Putamen (tissue), 1 donor: ENCODE measurements at places on chromosomes 5 and 9.

DNA sequence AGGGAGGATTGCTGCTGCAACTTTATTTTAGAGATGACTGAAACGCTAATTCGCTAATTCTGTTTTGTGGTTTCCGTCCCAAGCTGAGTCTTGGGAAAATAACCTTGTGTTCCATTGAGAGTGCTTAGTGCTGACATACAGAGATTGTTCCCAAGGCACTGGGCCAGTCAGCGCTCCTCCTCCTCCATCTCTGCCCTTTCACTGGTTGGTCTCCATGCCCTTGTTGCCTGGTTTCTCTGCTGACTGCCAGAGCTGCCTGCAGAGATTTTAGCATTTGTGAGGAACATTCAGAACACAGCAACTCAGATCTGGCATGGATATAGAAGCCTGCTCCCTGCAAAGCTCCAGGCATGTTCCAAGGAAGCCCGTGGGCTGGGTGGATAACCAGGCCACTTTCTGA is 126.0 kb upstream of the IRX2 start:
- peak; percentile 50 for DNase-seq

DNA sequence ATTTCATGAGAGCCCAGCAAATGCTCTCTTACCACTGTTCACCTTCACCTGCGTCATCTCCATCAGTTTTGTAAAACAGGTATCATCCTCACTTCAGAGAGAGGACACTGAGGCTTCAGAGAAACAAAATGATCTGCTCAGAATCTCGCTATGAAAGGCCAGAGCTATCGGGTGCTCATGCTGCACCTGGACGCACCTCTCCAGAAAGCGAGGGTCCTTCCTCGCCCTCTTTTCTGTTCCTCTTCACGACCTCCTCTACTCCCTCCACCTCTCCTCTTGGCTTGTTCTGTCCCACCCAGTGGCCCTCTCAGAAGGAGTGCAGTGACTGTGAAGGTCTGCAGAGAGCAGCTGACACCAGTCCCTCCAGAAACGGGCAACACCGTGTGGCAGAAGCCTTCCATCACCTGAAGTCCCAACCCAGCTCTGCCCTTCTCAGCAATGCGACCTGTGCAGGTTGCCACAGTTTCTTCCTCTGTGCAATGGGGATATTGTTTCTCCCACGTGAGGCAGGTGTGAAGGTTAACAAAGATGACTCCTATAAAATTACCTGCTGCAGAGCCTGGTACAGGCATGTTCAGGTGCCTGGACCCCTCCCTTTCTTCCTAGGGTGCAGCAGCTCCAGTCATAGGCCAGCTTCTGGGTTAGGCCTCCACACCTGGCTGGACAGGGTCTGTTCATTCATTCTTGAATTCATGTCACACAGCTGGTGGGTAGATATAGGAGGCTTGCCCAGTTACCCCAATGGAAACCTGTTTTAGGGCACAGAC is 45.3 kb upstream of the ANGPTL2 start:
- no peak for DNase-seq

- DNase-seq = no peak
Measured at GRCh38 chr5:14821100-14821845, 50.3 kb downstream of the ANKH start.

- peak; percentile 82 for DNase-seq
Measured at GRCh38 chr9:122125158-122125508, 32.0 kb upstream of the TTLL11 start.

DNA sequence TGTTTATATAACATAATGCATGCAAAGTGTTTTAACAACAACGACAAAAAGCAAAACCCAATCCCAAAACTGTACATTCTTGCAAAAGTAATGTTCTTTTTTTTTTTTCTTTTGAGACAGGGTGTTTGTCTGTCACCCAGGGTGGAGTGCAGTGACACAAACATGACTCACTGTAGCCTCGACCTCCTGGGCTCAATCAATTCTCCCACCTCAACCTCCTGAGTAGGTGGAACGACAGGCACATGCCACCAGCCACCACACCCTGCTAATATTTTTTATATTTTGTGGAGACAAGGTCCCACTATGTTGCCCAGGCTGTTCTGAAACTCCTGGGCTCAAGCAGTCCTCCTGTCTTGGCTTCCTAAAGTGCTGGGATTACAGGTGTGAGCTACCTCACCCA is 13.6 kb upstream of the HAVCR1 start:
- no peak for DNase-seq
